Dermis blood vessel endothelial cell (primary cell): ENCODE measurements at places on chromosomes 6 and 20. TPM values are rescaled to one million over a fixed set of nuclear protein-coding genes. Genes with fewer than 3 reads are reported as not detected.

- DNase-seq, result no peak
Measured at GRCh38 chr6:110315869-110316398, 42.2 kb downstream of the METTL24 start.

Gene C6orf141
- 42.3 and 60.4 TPM in 2 replicates for total RNA-seq

DNA sequence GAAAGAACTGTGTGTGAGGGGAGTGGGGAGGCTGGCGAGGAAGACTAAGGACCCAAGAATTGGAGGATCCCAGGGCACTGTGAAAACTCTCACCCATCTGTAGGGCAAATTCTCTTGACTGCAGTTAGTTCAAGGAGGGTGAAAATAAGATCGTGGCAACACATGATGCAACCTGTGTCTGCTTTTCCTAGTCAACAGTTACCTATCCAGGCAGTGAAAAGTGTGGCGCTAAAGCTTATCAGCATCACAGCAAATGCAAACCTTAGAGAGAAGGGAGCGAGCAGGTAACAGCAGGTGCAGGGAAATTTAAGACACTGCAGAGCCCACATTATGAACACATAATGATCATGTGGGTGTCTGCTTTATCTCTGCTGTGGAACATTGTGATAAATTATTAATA, 97.7 kb upstream of the SGK1 start:
- DNase-seq, result no peak

Gene ENPP1
- total RNA-seq, result 0.34 and 0.98 TPM in 2 replicates
